Suprapubic skin (tissue), 4 donors: ENCODE measurements at places on chromosomes 13 and 19.

GRCh38 chr19:29491491-29491890 is 34.3 kb upstream of the VSTM2B start:
- peaks cover 11% of the 10 kb centered on the region for H3K27me3 ChIP-seq
- no peaks in the 10 kb centered on the region for H3K36me3 ChIP-seq
- peaks cover 5% of the 10 kb centered on the region for H3K4me1 ChIP-seq
- no peak overlapping the region for H3K27ac ChIP-seq
- no peak for DNase-seq
- no peak overlapping the region for H3K4me3 ChIP-seq

- H3K36me3 ChIP-seq = peaks cover 45% of the 10 kb centered on the region
- peak overlapping the region; percentile 22 for H3K27ac ChIP-seq
- H3K4me3 ChIP-seq = no peak overlapping the region
- DNase-seq = no peak
- peaks cover 19% of the 10 kb centered on the region for H3K4me1 ChIP-seq
Measured at GRCh38 chr19:3520166-3521103, 14.3 kb downstream of the FZR1 start.

GRCh38 chr19:35013820-35014754 is 14.0 kb downstream of the GRAMD1A start:
- H3K27ac ChIP-seq = no peak overlapping the region
- H3K4me3 ChIP-seq = no peak overlapping the region
- H3K4me1 ChIP-seq = peaks cover 14% of the 10 kb centered on the region
- DNase-seq = no peak
- peaks cover 75% of the 10 kb centered on the region for H3K36me3 ChIP-seq
- no peaks in the 10 kb centered on the region for H3K27me3 ChIP-seq

GRCh38 chr19:1363599-1363998 is 20.1 kb upstream of the NDUFS7 start:
- no peaks in the 10 kb centered on the region for H3K27me3 ChIP-seq
- DNase-seq = no peak
- peaks cover 22% of the 10 kb centered on the region for H3K4me1 ChIP-seq
- no peak overlapping the region for H3K27ac ChIP-seq
- peaks cover 48% of the 10 kb centered on the region for H3K36me3 ChIP-seq

DNA sequence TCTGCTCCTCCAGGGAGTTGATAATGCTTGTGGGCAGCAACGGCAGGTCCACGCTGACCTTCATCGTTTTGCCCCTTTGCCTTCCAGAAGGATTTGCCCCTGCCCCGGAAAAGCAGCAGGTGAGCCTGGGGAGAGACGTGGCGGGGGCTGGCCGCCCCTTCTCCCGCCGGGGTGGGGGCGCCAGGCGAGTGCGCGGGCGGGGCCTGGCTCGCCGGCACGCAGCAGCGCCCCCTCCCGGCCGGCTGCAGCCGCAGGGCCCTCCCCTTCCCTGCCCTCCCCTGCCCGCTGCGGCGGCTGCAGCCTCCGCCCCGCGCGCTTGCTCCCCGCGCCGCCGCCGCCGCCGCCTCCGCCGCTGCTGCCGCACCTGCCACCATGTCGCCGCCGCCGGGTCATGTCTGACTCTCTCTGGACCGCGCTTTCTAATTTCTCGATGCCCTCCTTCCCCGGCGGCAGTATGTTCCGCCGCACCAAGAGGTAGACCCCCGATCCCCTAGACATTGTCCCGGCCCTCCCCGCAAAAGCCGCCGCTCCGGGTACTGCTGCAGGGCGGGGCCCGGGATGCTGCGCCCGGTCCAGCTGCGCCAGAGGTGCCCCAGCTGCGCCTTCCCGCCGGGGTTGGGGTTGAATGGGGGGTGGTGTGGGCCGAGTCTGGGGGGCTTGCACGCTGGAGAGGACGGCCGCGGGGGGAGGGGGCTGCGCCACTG is at the start of gene MAST1:
Gene MAST1, plus strand, starts transcription at position 334 of the 704 bp plus-strand sequence. Its CDS starts 58 bp downstream, at position 392.
- peak within 1 kb of the TSS; percentile 42 for H3K4me3 ChIP-seq
- no peak for DNase-seq
- H3K27me3 ChIP-seq = peaks cover 99% of the 10 kb centered on the region
- H3K4me1 ChIP-seq = peaks cover 29% of the 10 kb centered on the region

DNA sequence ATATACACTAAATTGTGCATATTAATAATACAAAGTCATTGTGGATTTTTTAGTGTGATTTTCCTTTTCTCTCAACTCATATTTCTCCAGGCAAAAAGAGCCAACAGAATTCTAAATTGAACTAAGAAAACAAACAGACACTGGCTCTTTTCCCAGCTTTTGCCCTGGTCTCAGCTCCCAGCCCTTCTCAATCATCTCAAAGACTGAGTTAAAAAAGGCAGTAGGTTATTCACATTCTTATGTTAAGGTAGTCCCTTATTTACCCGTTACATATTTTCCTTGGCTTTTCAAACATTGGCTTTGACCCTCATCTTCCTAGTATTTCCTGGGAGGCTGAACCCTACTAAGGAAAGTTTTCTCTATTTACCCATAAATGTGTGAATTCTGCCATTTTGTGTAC is 753.6 kb downstream of the LIG4 start:
- H3K27me3 ChIP-seq = no peaks in the 10 kb centered on the region
- no peak for DNase-seq
- H3K4me3 ChIP-seq = no peak overlapping the region
- no peaks in the 10 kb centered on the region for H3K36me3 ChIP-seq
- no peak overlapping the region for H3K27ac ChIP-seq
- H3K4me1 ChIP-seq = no peaks in the 10 kb centered on the region

DNA sequence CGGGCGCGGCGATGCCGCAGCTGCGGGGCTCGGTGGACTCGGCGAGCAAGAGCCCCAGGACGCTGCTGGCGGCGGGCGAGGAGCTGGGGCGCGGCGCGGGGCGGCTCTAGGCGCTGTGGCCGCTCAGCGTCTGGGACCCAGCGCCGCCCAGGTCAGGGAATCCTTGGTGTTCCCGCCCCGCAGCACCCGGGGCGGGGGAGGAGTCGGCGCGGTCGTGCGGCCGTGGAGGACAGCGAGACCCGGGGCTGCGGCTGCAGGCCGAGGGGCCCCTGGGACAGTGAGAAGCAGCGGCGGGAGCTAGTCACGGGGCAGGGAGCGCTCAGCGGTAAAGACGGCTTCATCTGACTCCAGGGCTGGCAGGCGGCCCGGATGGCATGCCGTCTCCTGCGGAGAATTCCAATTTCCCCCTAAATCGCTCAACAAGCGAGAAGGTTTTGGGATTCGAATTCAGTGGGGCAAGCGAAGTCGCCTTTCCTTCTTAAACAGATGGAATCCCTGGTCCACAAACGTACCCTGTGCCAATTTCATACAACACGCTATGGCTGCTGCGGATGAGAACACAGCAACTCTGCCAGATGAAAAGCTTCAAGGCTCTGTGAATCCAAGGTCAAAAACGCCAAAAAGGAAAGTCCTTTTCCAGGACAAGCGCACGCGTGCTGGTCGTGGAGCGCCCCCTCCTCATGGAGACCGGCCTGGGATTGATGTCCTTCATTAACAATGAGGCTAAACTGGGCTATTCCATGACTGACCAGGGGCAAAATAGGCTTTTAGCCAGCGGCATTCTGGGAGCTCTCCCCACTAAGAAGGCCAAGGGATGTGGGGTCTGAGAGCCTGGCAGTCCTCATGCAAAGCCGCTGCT is 4.2 kb upstream of the ZSCAN4 start:
- peak overlapping the region; percentile 55 for H3K4me3 ChIP-seq
- no peaks in the 10 kb centered on the region for H3K4me1 ChIP-seq
- DNase-seq = no peak
- H3K27me3 ChIP-seq = peaks cover 13% of the 10 kb centered on the region

GRCh38 chr13:31485651-31486051 is 253.7 kb upstream of the RXFP2 start:
- H3K4me1 ChIP-seq = no peaks in the 10 kb centered on the region
- no peak overlapping the region for H3K27ac ChIP-seq
- H3K4me3 ChIP-seq = no peak overlapping the region
- H3K36me3 ChIP-seq = no peaks in the 10 kb centered on the region
- no peak for DNase-seq
- no peaks in the 10 kb centered on the region for H3K27me3 ChIP-seq

GRCh38 chr19:4722671-4723594 is 709 bp downstream of the DPP9 start:
- H3K4me1 ChIP-seq = peaks cover 30% of the 10 kb centered on the region
- H3K27ac ChIP-seq = peak overlapping the region; percentile 95
- H3K36me3 ChIP-seq = peaks cover 32% of the 10 kb centered on the region
- no peaks in the 10 kb centered on the region for H3K27me3 ChIP-seq
- DNase-seq = no peak
- peak overlapping the region; percentile 93 for H3K4me3 ChIP-seq

GRCh38 chr13:110089815-110090214 is 217.1 kb downstream of the COL4A1 start:
- H3K27me3 ChIP-seq = no peaks in the 10 kb centered on the region
- no peak for DNase-seq
- peaks cover 17% of the 10 kb centered on the region for H3K4me1 ChIP-seq
- no peak overlapping the region for H3K4me3 ChIP-seq
- no peak overlapping the region for H3K27ac ChIP-seq
- no peaks in the 10 kb centered on the region for H3K36me3 ChIP-seq

GRCh38 chr19:55680339-55681130 is 5.5 kb downstream of the EPN1 start:
- peaks cover 57% of the 10 kb centered on the region for H3K4me1 ChIP-seq
- peaks cover 67% of the 10 kb centered on the region for H3K36me3 ChIP-seq
- no peaks in the 10 kb centered on the region for H3K27me3 ChIP-seq

GRCh38 chr13:25149711-25150110 is 22.4 kb downstream of the AMER2 start:
- H3K4me3 ChIP-seq = no peak overlapping the region
- H3K4me1 ChIP-seq = no peaks in the 10 kb centered on the region
- no peaks in the 10 kb centered on the region for H3K36me3 ChIP-seq

- H3K4me3 ChIP-seq = no peak overlapping the region
- peaks cover 15% of the 10 kb centered on the region for H3K4me1 ChIP-seq
- H3K27me3 ChIP-seq = no peaks in the 10 kb centered on the region
Measured at GRCh38 chr19:628168-628567, 5.2 kb downstream of the POLRMT start.

GRCh38 chr13:23468811-23469210 is 35.3 kb upstream of the SACS start:
- H3K4me3 ChIP-seq = no peak overlapping the region
- H3K27ac ChIP-seq = no peak overlapping the region
- peaks cover 31% of the 10 kb centered on the region for H3K4me1 ChIP-seq
- no peaks in the 10 kb centered on the region for H3K27me3 ChIP-seq

GRCh38 chr13:22014469-22014868 is 343.6 kb downstream of the FGF9 start:
- DNase-seq = no peak
- no peak overlapping the region for H3K27ac ChIP-seq
- no peak overlapping the region for H3K4me3 ChIP-seq

GRCh38 chr19:8608941-8609278 is 1.6 kb downstream of the ADAMTS10 start:
- peaks cover 49% of the 10 kb centered on the region for H3K4me1 ChIP-seq
- H3K36me3 ChIP-seq = peaks cover 9% of the 10 kb centered on the region
- DNase-seq = no peak
- peak overlapping the region; percentile 56 for H3K4me3 ChIP-seq

- no peak overlapping the region for H3K4me3 ChIP-seq
- DNase-seq = no peak
- peaks cover 6% of the 10 kb centered on the region for H3K4me1 ChIP-seq
- H3K27ac ChIP-seq = no peak overlapping the region
- H3K27me3 ChIP-seq = no peaks in the 10 kb centered on the region
Measured at GRCh38 chr13:73340069-73340468, 281.3 kb downstream of the KLF5 start.

GRCh38 chr19:36963280-36963679 is 47.1 kb downstream of the ZNF568 start:
- H3K4me1 ChIP-seq = no peaks in the 10 kb centered on the region
- no peaks in the 10 kb centered on the region for H3K27me3 ChIP-seq
- H3K27ac ChIP-seq = no peak overlapping the region

- no peaks in the 10 kb centered on the region for H3K4me1 ChIP-seq
- H3K27ac ChIP-seq = no peak overlapping the region
- no peaks in the 10 kb centered on the region for H3K36me3 ChIP-seq
- H3K27me3 ChIP-seq = peaks cover 13% of the 10 kb centered on the region
- H3K4me3 ChIP-seq = no peak overlapping the region
Measured at GRCh38 chr13:112143753-112144615, 77.0 kb downstream of the SOX1 start.

DNA sequence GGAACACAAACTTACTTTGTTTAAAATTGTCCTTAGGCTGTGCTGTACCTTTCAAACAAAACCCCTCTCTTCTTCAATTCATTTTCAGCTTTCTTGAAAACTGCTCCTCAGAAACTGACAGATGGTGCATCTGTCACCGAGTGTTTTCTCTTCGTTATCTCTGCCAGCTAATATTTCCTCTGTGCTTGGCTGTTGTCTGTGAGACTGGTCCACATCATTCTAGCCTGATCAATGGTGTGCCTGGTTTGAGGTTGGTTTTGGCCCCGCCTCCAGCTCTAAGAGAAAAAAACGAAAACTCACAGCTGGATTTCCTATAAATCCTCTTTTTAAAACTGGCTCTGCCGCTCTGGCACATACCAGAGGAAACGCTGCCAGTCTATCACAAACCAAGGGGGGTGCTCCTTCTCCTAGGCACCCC is 79.7 kb downstream of the STARD13 start:
- DNase-seq = no peak
- H3K4me3 ChIP-seq = peak overlapping the region; percentile 37

DNA sequence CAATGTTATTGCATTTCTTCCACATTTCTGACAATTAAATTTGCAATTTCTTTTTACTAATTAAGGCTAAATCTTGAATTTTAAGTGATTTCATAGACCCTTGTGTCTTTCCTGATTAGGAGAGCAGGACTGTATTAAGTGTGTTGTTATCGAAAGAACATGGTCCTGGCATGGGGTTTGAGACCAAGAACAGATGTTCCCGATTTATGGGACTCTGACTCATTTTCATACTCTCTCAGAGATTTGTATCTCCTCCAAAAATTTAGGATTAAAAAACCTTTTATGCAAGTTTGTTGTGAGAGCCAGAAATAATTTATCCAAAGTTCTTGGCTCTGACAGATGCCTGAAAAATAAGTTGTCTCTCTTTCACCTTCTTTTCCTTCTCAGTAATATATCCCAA is 589.3 kb upstream of the ARGLU1 start:
- no peaks in the 10 kb centered on the region for H3K4me1 ChIP-seq
- DNase-seq = no peak
- no peak overlapping the region for H3K4me3 ChIP-seq
- no peaks in the 10 kb centered on the region for H3K27me3 ChIP-seq

GRCh38 chr13:77687799-77688198 is 9.7 kb upstream of the SLAIN1 start:
- no peaks in the 10 kb centered on the region for H3K27me3 ChIP-seq
- no peaks in the 10 kb centered on the region for H3K36me3 ChIP-seq
- H3K4me3 ChIP-seq = no peak overlapping the region

DNA sequence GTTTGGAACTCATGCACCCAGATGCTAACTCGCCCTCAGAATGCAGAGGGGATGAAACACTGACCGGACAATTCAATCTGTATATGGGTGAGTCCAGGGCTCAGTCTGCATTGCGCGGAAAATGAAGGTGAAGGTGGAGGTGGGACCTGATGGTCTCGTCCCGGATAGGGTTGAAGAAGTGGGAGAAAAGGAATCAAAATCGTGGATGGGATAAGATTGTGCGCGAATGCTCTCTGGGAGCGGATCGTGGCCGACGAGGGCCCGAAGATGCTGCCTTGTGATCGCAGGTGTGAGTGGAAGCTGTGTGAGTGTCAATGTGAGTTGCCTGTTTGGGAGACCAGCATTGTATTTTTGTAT is 594 bp upstream of the ZNF850 start:
- H3K36me3 ChIP-seq = no peaks in the 10 kb centered on the region
- H3K27me3 ChIP-seq = peaks cover 3% of the 10 kb centered on the region
- peak overlapping the region; percentile 87 for H3K4me3 ChIP-seq
- H3K27ac ChIP-seq = no peak overlapping the region
- no peak for DNase-seq

GRCh38 chr19:8452446-8453123 is 7.8 kb downstream of the HNRNPM start:
- peaks cover 10% of the 10 kb centered on the region for H3K36me3 ChIP-seq
- no peak overlapping the region for H3K4me3 ChIP-seq
- no peak for DNase-seq
- no peak overlapping the region for H3K27ac ChIP-seq
- H3K27me3 ChIP-seq = no peaks in the 10 kb centered on the region
- peaks cover 74% of the 10 kb centered on the region for H3K4me1 ChIP-seq
